ENCODE measurements at places on chromosomes 3 and 15.

DNA sequence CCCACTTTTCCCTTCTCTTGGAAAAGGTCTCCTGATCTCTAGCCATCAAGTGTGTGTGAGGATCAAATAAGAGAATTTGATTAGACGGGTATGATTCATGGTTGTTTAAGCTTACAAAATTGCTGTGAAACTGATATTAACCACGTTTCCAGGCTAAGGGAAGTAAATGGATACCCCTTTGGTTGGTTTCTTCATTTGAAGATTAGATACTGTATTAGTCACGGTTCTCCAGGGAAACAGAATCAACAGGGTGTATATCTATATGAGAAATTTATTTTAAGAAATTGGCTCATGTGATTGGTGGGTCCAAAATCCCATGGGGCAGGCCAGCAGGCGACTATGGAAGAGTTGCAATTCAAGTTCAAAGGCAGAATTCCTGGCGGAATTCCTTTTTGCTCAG lies 112.7 kb upstream of the SELENOK start:
- DNase-seq, result no peak

- DNase-seq, result peak; percentile 77
These were observed 318.1 kb downstream of the THSD4 start for GRCh38 chr15:71433402-71433801.

GRCh38 chr3:142118911-142119310 lies 30.4 kb downstream of the TFDP2 start:
- DNase-seq, result no peak

DNA sequence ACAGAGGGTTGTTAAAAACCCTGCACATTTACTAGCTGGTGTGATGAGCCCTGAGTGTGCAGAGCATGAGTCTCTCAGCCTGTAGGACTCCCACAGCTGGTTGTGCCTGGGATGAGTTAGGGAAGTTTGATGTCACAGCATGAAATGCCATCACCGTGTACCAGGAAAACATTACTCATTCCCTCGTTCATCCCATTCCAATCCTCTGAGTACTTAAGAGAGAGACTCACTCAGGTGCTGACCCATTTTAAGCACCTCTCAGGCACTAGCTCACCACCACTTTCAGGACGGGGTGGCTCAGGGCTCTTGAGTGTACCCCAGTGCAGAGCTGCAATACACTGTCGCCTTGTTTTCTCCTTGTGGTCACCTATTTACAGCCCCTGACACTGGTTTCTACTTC lies 18.7 kb downstream of the MGLL start:
- DNase-seq, result peak; percentile 54

GRCh38 chr3:36734742-36735141 lies 29.6 kb downstream of the DCLK3 start:
- no peak for DNase-seq

GRCh38 chr3:84100861-84101260 lies 857.9 kb upstream of the CADM2 start:
- DNase-seq, result no peak

DNA sequence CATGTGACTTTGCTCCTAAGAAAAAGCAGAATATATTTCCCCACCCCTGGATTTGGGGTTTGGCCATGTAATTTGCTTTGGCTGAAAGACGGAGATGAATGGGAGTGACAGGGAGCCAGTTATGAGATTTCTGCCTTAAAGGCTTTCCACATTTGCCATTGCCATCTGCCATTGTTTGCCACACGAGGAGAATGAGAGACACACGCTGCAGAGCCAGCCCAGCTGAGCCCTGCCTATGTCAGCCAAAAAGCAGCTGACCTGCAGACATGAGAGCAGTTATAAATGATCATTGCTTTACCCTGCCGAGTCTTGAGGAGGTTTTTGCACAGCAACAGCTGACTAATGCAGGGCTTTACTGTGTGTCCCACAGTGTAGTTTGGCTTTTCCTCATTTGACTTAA lies 40.6 kb upstream of the RFTN1 start:
- DNase-seq, result no peak

- DNase-seq, result no peak
These were observed 43.0 kb downstream of the ZBTB38 start for GRCh38 chr3:141411251-141411771.

- DNase-seq, result no peak
These were observed 51.5 kb downstream of the GMNC start for GRCh38 chr3:190810957-190811356.

DNA sequence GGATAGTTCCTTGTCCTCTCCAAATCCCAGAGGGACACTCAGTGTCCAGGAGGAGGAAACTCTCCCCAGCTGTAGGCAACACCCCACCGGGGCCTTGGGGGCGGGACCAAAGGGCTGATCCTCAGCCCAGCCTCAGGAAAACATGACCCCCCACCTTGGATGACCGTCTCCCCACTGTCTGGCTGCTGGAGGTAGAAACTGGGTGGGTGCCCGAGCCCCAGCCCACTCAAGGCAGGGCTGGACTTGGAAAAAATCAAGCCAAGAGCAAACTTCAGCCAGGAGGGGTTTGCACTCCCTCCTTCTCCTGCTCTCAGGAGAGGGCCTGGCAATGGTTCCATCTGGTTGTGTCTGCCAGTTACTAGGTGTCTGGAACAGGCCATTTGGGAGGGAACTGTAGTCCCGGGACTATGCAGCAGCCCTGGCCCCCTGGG lies 3.6 kb upstream of the RASL12 start:
- DNase-seq, result no peak

DNA sequence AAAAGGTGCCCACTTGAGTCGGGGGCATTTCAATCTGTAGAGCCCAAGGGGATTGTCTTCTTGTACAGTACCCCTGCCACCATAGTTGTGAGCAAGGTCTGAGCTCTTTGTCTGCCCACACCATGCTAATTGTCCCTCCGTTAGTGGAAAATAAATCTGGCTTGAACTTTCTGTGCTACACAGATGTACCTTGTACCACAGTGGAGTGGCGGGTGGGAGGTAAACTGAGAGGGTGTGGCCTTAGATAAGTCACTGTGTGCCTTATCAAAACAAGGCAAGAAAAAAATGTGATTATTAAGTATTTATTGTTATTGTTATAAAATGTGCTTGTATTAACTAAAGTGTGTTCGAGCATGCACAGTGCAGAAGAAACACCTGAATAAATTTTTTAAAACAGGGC lies 242.9 kb upstream of the C2CD4B start:
- no peak for DNase-seq

GRCh38 chr15:26182441-26182840 lies 319.3 kb upstream of the ATP10A start:
- no peak for DNase-seq

GRCh38 chr3:121667333-121667732 lies 6.6 kb upstream of the HCLS1 start:
- DNase-seq, result no peak

- peak; percentile 42 for DNase-seq
These were observed 131.4 kb downstream of the THRB start for GRCh38 chr3:24363242-24363641.

- DNase-seq, result no peak
These were observed 17.4 kb downstream of the C3orf38 start for GRCh38 chr3:88167173-88167572.

- DNase-seq, result peak; percentile 59
These were observed 5.1 kb upstream of the SLC25A38 start for GRCh38 chr3:39378088-39378487.

DNA sequence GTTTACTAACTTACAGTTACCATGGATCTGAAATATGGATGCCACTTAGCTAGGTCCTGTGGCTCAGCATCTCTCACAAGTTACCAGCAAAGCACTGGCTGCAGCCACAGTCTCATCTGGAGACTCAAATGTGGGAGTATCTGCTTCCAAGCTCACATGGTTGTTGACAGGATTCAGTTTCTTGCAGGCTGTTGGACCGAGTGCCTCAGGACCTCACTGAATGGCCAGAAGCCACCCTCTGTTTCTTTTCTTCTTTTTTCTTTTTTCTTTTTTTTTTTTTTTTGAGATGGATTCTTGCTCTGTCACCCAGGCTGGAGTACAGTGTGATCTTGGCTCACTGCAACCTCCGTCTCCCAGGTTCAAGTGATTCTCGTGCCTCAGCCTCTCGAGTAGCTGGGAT lies 20.1 kb upstream of the AMOTL2 start:
- no peak for DNase-seq

GRCh38 chr3:64262574-64263114 lies 37.4 kb upstream of the PRICKLE2 start:
- DNase-seq, result no peak

GRCh38 chr15:75650908-75651809 lies 3.4 kb downstream of the SNX33 start:
- DNase-seq, result no peak

GRCh38 chr3:9158865-9159630 lies 90.4 kb downstream of the SRGAP3 start:
- DNase-seq, result no peak
